ENCODE measurements at places on chromosomes 16 and 17. TPM values are rescaled to one million over a fixed set of nuclear protein-coding genes. Genes with fewer than 3 reads are reported as not detected.
A peak's percentile ranks its signal among the peaks of the same experiment; 100 is the strongest.

DNA sequence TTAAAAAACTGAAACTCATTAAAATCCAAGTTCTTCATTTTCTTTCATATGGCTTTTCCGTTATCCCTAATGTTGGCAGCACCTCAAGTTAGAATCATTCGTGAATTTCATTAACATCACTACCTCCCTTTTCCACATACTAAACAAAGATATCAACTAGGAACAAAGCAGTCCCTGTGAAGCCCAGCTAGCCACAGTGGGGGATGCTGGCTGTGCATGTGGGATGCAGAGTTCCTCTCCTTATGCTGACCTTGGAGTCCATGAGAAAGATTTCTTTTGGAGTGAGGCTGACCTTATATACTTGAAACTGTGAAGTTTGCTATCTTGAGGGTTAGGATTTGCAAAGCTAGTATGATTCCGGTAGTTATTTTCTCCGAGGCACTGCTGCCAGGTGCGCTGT is 117.6 kb downstream of the TANGO6 start:
- DNase-seq: no peak

Gene RHBDL3
- total RNA-seq: 12.5 TPM

GRCh38 chr17:31750578-31750977 is 108.5 kb downstream of the COPRS start:
- DNase-seq: no peak

DNA sequence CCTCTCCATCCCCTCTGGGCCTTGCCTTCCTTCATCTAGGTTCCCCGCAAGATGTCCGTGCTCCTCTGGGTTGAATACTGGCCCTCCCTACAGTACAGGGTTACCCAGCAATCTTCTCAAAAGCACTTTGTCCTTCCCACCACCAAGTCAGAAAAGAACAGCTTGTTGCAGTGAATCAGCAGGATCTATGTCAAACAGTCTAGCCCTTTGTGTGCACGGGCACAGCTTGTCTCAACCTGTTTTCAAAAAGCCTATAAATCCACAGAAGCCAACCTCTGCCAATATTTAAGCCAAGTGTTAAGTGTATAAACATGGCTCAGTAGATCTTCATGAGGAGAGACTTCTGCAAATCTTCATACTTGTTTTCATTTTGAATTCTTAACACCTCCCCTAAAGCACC is 25.2 kb downstream of the C17orf67 start:
- DNase-seq: no peak

GRCh38 chr16:60091071-60091470 is 1357.0 kb upstream of the GOT2 start:
- DNase-seq: no peak

Gene LPO
- total RNA-seq: 0.11 TPM

Gene TCAP
- 2.5 TPM for total RNA-seq

- no peak for DNase-seq
Measured at GRCh38 chr17:47852113-47852949, 1.4 kb upstream of the SP6 start.

GRCh38 chr16:55418586-55418985 is 60.4 kb upstream of the MMP2 start:
- DNase-seq: peak; percentile 35

Gene AGRP
- not detected for total RNA-seq

Gene ZNF624
- 1.3 TPM for total RNA-seq

GRCh38 chr16:22862046-22862445 is 48.1 kb downstream of the HS3ST2 start:
- DNase-seq: no peak

Gene HS3ST6
- not detected for total RNA-seq

DNA sequence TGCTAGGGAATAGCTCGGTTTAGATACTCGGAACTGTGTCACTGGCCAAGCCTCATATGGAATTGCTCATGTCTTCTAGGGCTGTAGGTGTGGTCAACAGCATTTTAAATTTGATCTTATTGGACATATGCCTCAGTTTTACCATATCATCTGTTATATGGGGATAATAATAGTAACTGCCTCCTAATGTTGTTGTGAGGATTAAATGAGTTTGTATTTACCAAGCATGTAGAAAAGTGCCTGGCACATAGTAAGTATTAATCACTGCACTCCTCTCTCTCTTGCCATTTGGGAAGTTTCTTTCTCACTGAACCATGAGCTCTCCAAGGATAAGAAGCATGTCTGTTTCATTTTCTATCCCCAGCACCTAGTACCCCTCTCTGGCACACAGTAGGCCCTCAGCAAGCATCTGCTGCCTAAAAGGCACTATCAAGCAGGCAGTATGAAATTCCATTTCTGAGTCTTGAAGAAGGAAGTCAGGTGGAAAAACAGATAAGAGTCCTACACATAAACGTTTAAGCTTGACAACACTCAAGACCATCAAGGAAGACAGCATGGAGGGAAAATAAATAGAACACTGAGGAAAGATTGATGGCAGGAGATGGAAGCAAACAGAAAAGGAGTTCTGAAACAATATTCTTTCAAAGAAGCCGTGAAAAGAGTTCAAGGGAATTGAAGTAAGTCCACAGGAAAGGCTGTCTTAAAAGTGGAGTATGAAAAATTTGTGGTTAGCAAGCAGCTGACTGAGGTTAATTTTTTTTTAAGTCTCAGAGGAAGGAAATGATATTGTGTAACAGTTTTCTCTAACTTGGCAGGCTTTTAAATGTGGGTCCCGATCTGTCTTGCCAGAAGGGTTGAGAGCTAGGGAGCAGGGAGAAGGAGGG is 2.2 kb upstream of the ATP6V0A1 start:
- no peak for DNase-seq
